Suppressor macrophage treated with lipopolysaccharide for 4 hours (primary cell): ENCODE measurements at places on chromosomes 2 and 18.

DNA sequence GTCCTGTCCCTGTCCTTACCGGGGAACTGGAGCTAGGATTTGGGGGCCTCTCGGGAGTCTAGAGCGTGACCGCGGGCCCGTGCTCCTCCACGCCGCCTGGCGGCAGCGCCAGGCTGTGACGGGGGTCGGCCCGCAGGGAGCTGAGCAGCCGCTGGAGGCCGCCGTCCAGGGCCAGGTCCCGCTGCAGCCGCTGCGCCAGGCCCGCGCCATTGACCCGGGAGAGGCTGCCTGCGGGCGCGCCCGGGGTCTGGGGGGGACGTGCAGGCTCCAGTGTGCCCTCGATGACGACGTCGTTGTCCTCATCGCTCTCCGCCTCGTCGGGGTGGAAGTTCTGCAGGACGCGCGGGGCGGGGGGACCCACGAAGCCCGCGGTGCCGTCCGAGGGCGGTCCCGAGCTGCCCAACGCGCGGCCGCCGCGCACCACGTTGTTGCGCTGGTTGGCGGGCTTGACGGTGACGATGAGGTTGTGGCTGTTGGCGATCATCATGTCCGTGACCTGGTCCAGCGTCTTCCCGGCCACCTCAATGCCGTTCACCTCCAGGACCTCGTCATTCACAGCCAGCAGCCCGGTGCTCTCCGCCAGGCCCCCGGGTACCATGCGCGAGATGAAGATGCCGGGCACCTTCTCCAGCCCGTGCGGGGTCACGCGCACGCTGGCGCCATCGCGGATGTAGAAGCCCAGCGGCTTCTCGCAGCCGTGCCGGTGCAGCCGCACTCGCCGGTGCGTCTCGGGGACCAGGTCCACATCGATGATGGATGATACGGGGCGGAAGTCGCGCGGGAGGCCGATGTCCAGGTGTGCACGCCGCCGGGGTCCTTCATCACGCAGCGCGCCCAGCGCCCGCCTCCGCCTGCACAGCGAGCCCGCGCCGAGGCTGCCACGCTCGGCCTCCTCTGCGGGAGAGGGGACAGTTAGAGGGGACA is 50.9 kb downstream of the ADNP2 start:
- DNase-seq, result peak; percentile 34

- no peak for DNase-seq
These were observed 797 bp downstream of the KLHL14 start for GRCh38 chr18:32771871-32772580.

DNA sequence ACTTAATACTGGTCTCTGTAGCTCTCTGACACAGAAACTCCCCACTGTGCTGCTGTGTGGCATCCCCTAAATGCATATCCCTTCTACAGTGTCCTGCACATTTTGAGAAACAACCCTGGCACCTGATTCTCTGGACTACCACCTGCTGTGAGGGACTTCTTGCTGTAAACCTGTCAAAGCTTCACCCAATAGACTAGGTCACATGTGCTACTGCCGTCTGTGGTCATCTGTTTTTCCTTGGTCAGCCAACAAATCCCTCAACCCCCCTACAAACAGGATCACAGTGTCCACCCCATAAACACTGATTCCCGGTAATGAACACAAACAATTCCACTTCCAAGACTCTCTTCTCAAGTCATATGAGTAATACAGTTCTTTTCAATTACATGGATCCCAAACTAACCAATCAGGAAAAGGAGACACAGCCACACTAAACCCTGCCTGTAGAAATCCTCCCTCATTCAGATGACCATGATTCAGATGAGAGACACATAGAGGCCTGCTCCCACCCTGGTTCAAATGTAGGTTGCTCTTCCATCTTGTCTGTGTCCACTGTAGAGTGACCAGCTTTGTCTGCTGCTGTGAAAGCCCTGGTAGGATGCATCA is 1157.4 kb downstream of the RPIA start:
- no peak for DNase-seq

- peak; percentile 75 for DNase-seq
These were observed 55.4 kb upstream of the THOC1 start for GRCh38 chr18:323253-323622.

- DNase-seq, result no peak
These were observed 18.8 kb downstream of the TUBB6 start for GRCh38 chr18:12326711-12327460.

DNA sequence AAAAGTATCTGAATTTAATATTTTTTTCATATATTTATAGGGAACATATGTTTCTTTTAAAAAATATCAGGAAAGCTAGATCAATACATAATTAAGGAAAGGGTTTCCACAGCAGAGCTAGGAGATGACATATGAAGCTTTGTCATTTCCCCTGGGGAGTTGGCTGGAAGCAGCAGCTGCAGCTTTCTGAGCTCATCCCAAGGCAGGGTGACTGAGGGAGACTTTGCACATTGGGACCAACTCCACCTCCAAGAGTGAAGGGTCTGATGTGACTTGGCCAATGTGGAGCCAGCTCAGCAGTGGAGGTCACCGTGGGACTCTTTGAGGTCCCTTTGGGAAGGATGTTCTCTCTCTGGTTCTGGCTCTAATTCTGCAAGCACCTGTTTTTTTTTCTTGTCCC is 315.1 kb downstream of the RDH14 start:
- DNase-seq, result no peak

- DNase-seq, result no peak
These were observed 87.6 kb downstream of the ALPK2 start for GRCh38 chr18:58541146-58541788.
